ENCODE measurements at places on chromosomes 5 and 9.

DNA sequence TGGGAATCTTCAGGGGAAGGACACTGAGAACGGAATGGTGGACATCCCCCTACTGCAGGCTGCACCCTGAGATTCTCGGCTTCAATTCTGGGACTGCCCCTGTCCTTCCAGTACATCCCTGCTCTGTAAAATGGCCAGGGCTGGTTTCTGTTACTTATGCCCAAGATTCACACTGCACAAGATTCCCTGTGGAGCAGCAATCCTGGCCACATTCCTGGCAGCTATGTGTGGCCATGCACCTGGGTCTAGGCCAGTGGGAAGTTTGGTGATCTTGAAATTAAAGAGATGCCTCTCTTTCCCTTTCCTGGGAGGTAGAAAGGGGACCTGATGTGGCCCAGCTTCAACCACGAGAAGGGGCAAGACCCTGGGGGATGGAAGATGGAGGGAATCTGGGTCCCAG is 27.6 kb downstream of the WHRN start:
- no peak for DNase-seq

GRCh38 chr5:88713818-88714217 is 169.2 kb downstream of the MEF2C start:
- DNase-seq = no peak

DNA sequence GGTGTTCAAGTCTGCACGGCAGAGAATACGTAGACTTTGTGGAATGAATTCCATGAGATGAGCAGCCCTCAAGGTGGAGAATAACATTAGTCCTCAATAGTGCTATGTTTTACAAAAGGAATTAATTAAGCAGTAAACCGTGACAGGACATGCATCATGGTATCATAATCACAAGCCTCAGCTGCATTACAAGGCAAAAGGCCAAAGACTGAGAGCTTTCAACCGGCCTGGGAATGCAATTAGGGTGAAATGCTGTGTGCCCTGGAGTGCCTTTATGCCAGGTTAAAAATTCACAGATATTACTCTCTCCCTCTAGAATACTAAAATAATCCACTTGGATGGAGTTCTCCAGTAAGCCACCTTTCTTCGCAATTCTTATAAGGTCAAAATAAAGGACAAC is 270.6 kb downstream of the MLLT3 start:
- no peak for DNase-seq

GRCh38 chr9:104836235-104836634 is 72.3 kb downstream of the NIPSNAP3B start:
- DNase-seq = no peak

DNA sequence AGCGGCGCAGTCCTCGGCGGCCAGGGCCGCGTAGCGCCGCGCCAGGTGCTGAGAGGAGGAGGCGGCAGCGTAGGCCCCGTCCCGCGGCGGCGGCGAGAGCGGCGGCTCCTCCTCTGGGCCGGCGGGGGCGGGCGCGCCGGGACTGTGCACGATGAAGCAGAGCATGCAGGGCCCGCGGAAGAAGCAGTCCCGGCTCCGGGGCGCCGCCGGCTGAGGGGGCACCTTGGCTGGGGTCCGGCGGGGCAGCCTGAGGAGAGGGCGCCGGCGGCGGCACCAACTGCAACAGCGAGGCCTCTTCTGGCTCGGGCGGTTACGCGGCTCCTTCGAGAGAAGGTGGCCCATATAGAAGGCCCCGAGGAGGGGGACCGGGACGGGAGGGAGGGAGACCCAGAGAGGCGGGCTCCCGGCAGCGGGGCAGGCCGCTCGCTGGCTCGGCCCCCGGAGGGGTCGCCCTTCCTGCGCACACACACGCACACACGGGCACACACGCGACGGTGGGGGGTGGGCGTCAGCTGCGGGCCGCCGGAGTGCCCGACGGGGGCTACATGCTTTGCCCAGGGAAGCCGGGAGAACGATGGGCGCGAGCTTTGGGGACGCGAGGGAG is 446 bp downstream of the FBXL17 start:
- DNase-seq = peak; percentile 63

GRCh38 chr9:88835772-88836171 is 155.5 kb upstream of the S1PR3 start:
- no peak for DNase-seq

DNA sequence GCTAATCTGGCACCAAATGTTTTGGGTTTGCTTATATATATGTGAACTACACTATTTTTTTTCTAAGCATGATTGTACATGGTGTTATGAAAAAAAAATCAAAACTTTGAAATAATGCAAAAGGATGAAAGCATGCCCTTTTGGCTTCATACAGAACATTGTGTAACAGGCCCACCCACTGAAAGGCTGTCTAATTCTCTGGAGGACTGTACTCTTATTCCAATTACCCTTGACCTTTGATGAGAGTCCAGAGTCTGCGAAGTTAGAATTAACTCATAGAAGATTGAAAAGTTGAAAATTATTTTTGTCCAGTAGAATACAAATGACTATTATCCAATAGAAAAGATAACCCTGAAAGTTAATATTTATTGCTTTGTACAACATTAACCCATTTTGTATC is 117.4 kb downstream of the ADAMTS12 start:
- no peak for DNase-seq

DNA sequence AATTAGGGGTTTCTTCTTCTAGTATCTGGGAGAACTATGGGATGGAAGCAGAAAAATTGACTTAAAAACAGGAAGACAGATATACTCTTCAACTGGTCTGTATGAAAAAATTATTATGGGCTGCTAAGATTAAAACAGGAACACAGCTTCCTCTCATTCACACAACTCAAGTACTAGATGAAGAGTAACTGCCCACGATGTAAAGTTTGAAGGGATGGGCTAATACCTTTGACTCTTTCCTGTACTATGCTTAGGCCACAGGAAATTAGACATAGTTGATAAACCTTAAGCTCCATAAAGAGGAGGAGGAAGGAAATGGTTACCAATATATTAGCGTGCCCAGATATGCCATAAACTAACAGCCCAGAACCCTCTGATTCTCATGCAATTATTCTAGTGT is 88.6 kb downstream of the ANKRD31 start:
- no peak for DNase-seq

GRCh38 chr5:77936365-77936693 is 160.2 kb upstream of the TBCA start:
- no peak for DNase-seq

GRCh38 chr9:23826120-23826629 is at the start of gene ELAVL2:
TSS of gene ELAVL2 (minus strand) at chr9:23826240. CDS start at chr9:23762234, 64,006 bp downstream.
- no peak for DNase-seq

DNA sequence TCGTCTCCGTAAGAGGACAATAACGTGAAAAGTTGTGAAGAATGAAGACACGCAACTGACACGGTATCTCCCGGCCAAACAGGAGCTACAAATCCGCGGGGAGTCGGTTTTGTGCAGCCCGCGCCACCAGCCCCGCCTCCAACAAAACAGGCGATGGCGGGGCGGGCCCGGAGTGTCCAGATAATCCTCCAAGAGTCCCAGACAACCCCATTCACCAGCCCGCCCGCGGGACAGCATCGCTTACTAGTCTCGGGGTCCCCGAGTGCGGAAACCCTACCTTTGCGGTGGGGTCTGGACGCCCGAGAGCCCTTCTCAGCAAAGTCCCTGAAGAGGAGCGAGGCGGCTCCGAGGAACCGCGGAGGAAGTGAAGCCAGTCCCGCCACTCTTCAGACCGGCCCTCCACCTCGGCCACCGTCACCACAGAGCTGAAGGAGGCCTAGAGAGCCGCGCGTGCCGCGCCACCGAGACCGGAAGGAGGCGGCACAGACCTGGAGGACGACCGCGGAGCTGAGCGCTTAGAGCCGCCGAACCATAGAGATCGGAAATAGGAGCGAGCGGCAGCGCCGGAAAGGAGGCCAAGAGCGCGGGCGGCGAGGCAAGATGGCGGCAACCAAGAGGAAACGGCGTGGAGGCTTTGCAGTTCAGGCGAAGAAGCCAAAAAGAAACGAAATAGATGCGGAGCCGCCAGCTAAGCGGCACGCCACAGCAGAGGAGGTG is at the start of the genes BRIX1 and RAD1:
TSS of gene BRIX1 (plus strand) at position 573 of the 717 bp plus-strand sequence. CDS start at position 601, 28 bp downstream.
TSS of gene RAD1 (minus strand) at position 366 of the 717 bp plus-strand sequence. CDS start 612 bp downstream, outside the sequence.
- DNase-seq = peak; percentile 93

GRCh38 chr5:151800532-151800931 is 28.8 kb downstream of the G3BP1 start:
- no peak for DNase-seq

DNA sequence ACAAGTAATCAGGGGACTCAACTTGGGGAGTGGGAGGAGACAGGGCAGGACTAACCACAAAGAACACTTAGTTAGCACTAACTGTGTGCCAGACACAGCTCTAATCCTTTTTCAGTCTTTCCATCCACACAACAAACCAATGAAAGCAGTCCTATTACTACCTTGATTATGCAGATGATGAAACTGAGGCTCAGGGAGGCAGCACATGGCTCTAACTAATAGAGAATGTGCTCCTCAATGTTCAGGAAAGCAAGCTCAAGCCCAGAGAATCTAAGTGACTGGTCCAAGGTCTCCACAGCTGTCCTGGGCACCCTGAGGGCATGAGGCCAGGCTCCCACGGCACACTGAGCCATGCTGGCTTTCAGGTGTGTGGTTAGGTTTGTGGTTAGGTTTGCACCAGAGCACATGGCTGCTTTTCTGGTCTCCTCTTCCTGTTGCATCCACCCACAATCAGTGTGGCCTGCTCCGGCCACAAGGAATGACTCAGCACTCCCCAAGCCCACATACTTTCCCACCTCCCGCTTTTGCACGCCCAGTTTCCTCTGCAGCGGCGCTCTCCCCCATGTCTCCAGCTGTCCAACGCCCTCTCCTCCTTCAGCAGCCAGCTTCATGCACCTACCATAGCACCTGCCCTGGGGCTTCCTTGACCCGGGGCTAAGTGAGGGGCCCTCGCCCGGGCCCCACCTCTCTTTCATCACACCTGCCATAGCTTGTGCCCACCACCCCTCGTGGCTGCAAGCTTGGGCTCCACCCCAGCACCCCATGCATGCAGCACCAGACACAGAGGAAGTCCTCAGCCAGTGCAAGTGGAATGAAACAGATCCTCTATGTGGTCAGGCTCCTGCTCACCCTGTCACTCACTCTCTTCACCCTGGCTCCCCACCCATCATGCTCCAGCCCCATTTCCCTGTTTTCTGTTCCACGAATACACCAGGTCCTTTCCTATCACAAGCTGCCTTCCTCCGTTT is 133.1 kb downstream of the GABBR2 start:
- peak; percentile 52 for DNase-seq

GRCh38 chr5:20088361-20088760 is 100.4 kb upstream of the CDH18 start:
- no peak for DNase-seq

DNA sequence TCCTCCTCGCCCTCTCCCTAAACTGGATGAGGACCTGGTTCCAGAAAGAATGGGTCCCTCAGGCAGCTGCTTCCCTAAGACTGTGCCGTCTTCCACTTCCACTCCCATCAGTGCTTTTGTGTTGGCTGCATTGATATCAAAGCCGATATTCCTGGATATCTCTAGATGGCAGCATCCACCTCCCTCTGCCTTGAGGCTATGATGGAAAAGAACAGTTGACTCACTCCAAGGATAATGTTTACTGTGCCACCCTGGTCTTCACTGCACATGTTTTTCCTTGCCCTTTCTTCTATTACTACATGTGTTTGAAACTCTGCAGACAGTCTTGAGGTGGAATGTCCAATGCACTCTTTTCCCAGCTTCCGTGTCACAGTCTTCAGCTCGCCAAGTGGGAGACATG is 211.6 kb downstream of the MAST4 start:
- DNase-seq = no peak

DNA sequence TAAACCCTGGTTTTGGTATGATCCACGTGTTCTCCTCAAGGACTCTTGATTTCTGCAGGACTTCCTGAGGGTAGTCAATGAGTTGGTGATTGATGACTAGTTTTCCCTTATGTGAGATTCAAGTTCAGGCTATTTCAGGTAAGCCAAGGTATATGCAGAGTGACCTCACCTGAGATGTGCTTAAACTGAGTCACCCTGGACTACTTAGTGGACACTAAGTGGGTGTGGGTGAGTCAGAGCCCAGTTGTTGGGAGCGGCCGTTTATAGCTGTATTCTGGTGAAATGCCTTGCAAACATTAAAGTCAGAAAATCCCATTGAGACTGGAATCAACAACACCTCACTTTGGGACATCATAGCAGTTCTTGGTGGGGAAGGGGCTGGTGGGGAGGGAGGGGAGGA is 62.9 kb downstream of the SLC28A3 start:
- no peak for DNase-seq

- DNase-seq = no peak
Measured at GRCh38 chr9:91833096-91833877, 116.7 kb downstream of the ROR2 start.

DNA sequence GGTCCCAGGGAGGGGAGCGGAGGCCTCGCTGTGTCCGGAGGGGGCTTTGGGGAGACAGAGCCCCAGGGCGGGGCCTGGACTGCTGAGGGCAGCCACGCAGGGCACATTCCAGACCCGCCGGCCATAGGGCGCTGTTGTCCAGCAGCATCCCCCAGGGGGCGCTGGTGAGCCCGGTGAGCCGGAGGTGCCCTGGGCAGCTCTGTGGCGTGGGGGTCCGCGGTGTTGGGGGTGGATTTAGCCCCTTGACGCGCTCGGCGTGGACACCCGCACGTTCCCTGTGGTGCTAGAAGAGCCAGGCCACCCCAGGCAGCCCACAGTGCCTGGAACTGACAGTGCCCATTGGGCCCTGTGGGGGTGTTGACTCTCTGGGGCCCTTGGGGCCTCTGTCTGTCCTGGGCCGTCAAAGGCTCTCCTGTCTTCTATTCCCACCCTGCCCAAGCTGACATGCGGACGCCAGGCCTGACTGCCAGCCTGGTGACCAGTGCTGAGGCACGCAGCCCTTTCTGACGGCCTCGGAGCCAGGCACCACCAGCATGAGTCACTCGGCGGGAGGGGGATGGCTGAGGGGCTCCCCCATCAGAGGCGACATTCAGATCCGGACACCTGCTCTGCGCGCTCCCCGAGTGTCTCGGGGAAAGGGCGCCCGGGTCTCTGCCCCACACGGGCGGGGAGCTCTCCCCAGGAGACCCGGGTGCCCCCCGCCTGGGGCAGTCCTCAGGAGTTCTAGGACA is 23.9 kb downstream of the TPPP start:
- no peak for DNase-seq

GRCh38 chr9:96029722-96030530 is 154.4 kb downstream of the ERCC6L2 start:
- DNase-seq = no peak

- no peak for DNase-seq
Measured at GRCh38 chr9:133375116-133375723, 640 bp downstream of the SURF4 start.

- DNase-seq = no peak
Measured at GRCh38 chr5:107672211-107673038, 1.7 kb upstream of the EFNA5 start.

DNA sequence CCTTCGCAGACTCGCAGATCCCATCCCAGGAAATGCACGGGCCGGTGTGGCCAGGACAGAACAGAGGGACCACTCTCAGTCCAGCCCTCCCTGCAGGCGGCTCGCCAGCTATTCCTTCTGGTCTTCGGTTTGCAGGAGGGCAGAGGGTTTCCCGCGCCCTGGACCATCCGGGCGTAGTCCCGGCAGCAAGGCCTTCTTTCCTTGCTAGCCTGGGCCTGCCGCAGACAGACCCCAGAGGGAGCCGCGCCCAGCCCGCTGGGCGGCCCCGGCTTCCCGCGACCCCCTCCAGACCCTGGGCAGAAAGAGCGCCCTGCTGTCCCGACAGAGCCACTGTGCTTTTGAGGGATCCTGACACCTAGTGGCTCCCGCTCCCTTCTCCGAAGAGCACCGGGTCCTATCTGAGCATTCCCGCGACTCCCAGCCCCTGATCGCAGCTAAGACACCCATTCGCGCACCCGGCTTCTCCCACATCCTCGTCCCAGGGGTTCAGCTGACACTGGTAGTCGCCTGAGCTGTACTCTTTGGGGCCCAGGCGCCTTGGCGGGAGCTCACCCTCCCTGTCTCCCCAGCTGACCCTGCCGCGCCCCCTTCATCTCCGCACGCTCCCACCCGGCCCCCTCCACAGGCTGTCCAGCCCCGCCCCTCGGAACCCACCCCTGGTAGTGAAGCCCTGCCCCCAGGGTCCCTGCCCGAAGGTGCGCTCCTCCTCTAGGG is 1.1 kb downstream of the CFAP90 start:
- DNase-seq = no peak
